ENCODE measurements at places on chromosomes 6 and 20.
A peak's percentile ranks its signal among the peaks of the same experiment; 100 is the strongest.

- no peak for DNase-seq
Observed at GRCh38 chr20:48401359-48401758, 426.4 kb downstream of the PREX1 start.

GRCh38 chr20:36611625-36612024, 6.0 kb downstream of the RAB5IF start:
- no peak for DNase-seq

DNA sequence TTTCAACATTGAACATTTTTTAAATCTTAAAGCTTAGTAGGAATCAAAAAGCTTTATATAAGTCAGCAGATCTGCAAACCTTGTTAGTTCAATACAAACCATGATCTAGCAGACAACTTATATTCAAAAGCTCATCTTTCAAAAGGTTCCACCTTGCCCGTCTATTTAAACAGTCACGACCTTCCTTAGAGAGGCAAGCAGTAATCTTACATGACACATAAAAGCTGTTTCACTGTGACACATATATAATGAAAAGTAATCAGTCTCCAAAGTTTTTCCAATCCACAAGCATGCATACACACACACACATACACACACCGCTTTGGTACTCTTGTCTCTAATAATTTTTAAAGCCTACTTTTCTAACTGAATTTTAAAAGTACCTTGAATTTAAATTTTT, 12.9 kb downstream of the SOD2 start:
- no peak for DNase-seq

DNA sequence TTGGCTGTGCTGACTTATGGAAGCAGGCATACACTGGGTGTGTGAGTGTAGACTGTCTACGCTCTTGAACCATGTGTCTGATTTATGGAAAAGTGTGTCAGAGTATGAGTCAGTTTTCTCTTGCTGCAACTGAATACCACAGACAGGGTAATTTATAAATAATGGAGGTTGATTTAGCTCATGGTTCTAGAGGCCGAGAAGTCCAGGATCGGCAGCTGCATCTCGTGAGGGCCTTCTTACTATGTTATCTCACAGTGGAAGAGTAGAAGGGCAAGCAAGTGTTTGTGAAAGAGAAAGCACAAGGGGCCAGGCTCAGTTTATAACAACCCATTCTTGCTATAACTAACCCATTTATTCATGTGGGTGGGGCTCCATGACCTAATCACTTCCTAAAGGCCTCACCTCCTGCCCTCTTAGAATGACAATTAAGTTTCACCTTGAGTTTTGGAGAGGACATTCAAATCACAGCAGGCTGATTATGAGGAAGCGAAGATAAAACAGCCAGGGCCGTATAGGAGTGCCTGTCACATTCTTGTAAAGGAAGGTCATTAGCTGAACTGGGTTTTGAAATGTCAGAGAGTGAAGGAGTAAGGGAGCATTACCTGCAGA, 6.7 kb downstream of the GPR31 start:
- DNase-seq, result no peak

DNA sequence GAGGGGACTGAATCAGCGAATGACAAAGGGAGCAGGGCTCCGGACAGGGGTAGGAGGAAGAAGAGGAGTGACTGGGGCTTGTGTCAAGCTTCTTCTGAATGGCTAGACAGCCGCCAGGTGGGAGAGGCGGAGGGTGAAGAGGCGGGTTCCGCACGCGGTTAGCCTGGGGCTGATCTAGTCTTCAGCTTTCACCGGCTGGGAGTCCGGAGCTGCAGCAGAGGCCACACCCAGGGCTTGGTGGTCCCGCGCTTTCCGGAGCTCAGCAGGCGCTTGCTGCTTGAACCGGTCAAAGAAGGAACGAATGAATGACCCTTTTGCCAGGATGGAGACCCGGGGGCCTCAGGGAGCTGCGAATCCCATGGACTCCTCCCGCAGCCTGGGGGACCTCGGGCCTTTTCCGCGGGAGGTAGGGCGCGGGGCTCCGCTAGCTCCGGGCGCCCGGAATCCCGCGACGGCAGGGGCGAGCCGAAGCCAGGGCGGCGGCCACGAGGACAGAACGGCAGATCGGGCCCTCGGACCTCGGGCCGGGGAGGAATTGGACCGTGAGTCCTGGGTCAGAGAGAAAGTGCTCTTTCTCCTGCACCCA, at the start of gene C6orf141:
Gene C6orf141, plus strand, starts transcription at position 177 of the 586 bp plus-strand sequence. Its CDS starts 125 bp downstream, at position 302.
- peak; percentile 35 for DNase-seq

DNA sequence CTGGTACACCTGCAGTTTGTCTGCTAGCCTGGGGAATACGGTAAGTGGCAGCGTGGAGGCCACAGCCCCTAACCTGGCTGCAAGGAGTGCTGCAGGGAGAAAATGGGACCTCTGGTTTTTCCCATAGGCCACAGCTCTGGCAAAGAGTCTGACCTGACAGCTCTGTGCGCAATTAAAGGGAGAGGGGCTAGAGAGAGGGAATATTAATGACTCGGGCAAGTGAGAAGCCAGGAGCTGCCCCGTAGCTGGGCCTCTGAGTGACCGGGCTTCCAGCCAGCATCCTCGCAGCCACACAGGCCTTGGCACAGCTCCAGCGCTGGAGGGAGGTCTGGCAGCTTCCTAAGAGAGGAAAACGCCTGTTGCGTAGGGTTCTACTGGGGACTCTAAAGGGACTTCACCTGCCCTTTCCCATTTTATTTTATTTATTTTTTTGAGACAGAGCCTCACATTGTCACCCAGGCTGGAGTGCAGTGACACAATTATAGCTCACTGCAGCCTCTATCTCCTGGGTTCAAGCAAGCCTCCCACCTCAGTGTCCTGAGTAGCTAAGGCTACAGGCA, 18.2 kb upstream of the OCSTAMP start:
- peak; percentile 94 for DNase-seq

DNA sequence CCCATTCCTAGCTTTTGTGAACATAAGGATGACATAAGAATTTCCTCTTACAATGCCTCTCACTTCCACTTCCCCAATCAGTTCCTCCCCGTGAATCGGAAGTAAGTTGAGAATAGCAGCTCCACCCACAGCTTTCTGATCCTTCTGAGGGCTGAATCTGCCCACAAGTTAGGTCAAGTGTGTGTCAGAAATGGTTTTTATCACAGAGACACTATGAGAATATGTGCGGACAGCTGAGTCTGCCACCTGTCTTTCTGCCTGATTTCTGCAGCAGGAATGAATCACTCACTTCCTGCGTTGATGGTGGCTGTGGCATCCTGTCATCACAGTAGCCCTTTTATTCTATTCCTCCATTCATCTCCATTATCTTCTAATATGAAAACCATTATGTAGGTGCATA, 70.2 kb downstream of the RIN2 start:
- DNase-seq, result no peak

GRCh38 chr6:49205526-49205925, 257.5 kb downstream of the MMUT start:
- no peak for DNase-seq

DNA sequence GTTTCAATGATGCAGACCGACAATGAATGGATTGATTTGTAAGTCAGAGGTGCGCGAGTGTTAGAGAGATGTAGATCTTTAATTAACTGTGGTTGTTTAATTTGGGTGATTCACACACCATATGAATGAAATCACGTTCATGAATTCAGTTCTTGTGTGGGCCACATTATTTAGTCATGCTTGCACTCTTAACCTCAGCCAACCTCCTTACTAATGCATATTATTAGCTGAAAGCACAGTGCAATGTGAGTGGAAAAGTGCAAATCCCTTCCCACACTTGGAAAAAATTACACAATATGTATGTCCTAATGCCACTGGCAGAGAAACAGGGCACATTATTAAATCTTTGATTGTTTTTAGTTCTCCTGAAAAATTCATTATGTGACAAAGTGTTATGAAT, 512.5 kb downstream of the BCKDHB start:
- no peak for DNase-seq

DNA sequence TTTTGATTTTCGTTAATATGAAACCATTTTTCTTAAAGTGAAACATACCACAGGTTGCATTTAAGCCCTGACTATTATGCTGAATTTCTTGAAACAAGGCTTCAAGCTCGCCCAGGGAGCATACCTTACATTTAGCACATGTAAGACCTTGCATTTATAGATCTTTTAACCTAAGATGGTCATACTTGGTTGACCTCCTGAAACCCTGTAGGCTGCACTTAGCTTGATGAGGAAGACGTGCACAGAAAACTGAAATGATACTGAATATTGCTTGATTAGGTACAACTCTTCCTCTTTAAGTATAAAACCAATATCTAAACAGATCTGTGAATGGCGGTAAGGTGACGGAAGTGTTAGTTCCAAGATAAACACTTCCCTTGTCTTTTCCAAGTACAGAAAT, 82.2 kb downstream of the CTNNBL1 start:
- no peak for DNase-seq

DNA sequence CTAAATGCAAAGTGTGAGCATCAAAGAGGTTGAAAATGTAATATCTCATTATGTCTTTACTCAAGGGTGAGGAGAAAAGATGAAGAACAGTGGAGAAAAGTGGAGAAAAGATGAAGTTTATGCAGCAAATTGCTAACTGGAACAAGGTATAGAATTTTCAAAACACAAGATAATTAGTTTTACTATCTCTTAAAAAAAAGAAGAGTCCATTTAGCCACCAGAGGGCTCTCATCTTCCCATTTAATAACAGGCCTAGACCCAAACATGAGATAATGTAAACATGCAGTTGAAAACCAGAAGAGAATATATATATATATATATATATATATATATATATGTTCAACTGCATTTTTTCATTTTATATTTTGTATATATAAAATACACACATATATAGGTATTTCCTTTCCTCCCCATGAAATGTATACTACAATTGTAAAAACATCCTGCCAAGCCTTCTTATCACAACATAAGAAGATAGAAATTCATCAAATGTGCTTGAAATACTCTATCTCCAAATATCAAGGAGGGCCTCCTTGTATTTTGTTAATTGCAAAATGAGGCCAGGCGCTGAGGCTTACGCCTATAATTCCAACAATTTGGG, 78.4 kb downstream of the ADTRP start:
- no peak for DNase-seq

- peak; percentile 56 for DNase-seq
Observed at GRCh38 chr20:2314759-2315439, 19.1 kb downstream of the TGM3 start.

GRCh38 chr6:44742201-44742600, 354.7 kb downstream of the CDC5L start:
- DNase-seq, result no peak

DNA sequence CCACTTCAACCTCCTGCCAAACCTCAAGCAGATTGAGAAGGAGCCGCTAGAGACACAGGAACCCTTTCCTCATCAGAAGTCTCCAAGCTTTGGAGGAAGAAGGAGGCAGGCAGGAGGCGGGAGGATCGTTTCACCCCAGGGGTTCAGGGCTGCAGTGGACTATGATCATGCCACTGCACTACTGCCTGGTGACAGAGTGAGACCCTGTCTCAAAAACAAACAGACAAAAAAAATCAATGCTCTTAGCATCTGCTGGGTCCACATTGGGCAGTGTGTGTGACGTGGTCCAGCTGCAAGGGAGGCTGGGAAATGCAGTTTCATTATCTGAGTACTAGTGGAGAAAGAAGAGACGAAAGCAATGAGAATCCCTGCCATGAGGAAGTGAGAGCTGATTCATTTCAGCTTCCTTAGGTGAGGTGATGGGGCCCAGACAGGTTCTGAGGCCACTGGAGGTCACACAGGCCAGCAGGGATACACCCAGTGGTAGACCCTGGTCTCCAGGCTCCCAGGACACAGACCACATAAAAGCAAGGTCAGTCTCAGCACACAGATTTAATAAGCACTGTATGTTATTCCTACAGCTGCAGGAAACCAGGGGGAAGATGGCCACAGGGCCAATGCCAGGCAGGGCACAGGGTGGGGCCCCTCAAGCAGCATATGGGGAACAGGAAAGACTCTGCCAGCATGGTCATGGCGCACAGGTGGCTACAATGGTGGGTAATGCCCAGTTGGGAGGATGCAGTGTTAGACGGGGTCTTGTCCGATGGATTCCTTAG, 4.3 kb downstream of the GFRA4 start:
- DNase-seq, result no peak

- DNase-seq, result no peak
Observed at GRCh38 chr6:18444111-18444510, 57.0 kb downstream of the RNF144B start.

GRCh38 chr20:50281831-50282591, 91.4 kb downstream of the CEBPB start:
- no peak for DNase-seq

DNA sequence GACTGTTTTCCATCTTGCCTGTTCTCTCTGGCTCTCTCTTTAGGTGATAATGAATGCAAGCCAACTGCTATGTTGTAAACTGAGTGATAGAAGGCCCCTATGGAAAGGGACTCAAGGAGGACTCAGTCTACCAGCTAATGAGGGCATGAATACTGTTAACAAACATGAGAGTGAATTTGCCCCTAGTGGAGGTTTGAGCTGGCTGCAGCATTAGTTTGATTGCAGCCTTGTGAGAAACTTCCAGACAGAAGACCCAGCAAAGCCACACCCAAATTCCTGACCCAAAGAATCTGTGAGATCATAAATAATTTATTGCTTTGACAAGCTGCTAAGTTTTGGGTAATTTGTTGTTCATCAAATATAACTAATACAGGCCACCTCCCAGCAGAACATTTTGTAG, 50.0 kb upstream of the PLCB1 start:
- DNase-seq, result no peak

GRCh38 chr6:158715330-158716311, 65.8 kb downstream of the SYTL3 start:
- DNase-seq, result no peak

DNA sequence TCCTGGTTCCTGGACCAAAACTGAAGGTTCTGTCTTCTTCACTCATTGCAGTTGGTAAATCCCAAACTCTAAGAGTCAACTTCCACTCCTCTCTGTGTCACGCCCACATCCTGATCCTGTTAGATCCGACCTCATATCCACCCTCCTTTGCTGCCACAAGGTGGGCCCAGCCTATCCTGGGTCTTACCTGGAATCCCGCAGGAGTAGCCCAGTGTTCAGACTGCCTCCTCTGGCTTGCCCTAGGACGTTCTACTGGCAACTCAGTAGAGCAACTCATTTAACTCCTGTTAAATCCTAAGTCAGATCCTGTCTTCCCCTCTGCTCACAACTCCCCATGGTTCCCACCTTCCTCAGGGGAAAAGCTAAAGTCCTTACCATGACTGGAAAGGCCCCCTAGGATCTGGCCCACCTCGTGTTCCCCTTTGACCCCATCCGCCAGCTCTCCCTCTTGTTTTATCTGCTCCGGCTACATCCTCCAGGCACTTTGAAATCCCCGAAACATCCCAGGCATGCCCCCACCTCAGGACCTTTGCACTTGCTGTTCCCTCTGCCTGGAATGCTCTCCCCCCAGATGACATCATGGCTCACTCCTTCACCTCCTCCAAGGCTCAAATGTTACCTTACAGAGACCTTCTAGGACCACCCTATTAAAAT, 43.9 kb downstream of the TFEB start:
- DNase-seq, result no peak

- peak; percentile 47 for DNase-seq
Observed at GRCh38 chr20:16580147-16580546, 6.9 kb upstream of the KIF16B start.

DNA sequence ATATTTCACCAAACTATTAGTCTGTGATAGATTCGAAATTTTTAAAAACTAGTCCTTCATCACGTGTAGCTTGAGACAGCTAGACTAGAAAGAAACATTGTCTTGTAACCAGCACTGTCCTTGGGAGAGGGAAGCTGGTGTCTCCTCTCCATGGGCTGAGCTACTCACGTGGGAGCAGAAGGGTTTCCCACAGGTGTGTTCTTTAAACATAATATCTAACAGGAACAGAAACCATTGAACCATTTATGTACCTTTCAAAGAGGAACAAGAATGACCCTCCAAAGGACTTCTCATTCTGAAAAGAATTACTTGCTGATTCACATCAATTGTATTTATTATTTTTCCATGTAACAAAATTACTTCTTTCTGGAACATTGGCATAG, 72.4 kb upstream of the SYNJ2 start:
- no peak for DNase-seq

GRCh38 chr6:32288426-32288825, 64.6 kb upstream of the NOTCH4 start:
- no peak for DNase-seq

Data from left hindlimb (tissue), 1 donor.